Retina (tissue), 1 donor: ENCODE measurements at places on chromosomes 1 and 21.
A peak's percentile ranks its signal among the peaks of the same experiment; 100 is the strongest.

DNA sequence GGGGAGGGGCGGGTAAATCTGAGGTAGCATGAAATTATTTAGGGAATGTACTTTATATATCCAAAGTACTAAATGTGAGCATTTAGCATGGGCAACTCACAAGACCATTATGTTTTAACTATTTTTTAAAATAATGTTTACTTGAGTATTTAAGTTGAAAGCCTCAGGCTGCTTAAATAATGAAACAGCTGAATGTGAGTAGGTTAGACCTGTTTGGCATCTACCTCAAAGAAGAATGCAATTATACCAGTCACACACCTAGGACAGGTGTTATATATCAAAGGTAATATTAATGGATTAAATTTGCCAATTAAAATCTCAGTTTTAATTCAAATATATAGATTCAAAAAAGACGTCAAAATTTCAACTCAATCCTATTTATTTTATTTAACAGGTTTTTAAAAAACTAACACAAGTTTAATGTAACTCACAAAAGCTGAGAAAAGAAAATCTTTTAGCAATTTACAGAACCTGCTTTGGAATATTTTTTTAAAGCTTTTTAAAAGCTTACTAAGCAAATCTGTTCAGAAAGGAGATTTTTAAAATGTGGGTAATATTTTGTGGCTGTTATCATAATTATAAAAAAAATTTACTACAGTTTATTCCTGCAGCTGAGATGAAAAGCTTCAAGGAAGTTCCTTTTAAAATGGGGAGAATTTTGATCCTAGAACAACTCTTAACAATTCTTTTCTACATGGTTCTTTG, 104.6 kb upstream of the LBR start:
- no peak for DNase-seq

- no peak for DNase-seq
Observed at GRCh38 chr1:30909365-30910068, 959 bp upstream of the SDC3 start.

- DNase-seq: peak; percentile 57
Observed at GRCh38 chr1:10948463-10948775, 64.0 kb upstream of the TARDBP start.

DNA sequence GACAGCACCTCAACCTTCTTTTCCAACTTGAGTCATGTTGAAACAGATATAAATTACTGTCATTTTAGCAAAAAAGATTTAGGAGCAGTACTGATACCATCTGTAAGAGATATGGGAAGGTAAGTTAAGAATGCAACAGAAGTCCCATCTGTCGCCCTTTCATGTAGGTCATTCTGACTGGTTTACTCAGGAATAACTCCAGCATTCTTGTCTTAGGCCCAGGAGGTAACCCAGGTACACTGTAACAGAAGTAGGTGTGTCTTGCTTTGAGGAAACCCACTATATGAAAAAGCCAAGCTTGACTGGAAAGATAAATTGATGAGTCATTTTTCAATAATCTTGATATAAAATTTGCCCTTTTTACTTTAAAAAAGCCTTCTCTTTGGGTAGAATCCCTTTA, 35.4 kb downstream of the PGM1 start:
- no peak for DNase-seq

- DNase-seq: no peak
Observed at GRCh38 chr1:201350884-201351283, 26.6 kb downstream of the TNNT2 start.

DNA sequence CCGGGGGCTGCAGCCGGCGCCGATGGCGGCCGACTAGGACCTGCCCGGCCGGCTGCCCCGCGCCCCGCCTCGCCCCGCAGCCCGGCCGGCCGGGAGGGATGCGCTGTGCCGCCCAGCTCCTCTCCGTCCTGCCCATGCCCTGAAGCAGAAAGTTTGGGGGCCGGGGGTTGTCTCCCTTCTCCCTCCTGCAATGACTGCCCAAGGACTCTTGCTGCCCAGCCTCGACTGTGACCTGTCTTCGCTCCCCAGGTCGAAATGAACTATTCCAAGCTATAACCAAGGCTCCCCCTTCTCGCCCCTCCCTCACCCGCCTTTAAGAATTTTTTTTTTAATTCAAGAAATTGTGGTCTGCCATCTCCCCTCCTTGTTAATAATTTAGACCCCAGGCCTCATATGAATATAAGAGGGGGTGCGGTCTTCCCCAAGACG, 361 bp downstream of the TMCC2 start:
- DNase-seq: peak; percentile 79

GRCh38 chr21:29827236-29827635, 112.6 kb downstream of the GRIK1 start:
- DNase-seq: no peak

GRCh38 chr1:233734456-233734855, 120.5 kb downstream of the KCNK1 start:
- DNase-seq: no peak

GRCh38 chr1:162422662-162423375, 10.9 kb upstream of the SH2D1B start:
- DNase-seq: no peak

DNA sequence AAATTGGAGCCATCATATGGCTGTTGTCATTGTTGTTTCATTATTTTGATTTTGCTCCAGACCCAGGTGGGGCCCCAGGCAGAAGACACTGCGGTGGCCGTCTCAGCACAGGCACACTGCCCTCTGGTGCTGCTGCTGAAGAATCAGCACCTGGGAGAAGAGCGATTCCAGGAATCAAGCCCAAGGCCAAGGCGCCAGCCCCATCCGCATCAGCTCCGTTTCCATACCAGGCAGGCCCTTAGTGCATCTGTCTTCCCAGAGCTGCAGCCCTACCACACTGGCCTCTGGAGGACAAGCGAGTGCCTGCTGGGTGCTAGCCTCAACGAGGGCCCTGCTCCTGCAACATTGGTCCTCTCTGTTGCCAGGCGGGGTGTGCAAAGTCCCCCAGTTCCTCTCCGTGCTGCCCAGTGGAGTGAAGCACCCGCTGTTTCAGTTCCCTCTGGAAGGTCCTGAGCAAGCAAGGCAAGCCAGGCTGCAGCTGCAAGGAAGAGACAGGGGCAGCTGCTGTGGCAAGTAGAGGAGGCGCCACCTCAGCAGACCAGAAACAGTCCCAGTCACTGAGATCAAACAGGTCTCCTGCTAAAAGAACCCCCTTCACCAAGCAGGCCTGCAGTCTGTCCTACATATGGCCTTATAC, 5.2 kb downstream of the GRIK3 start:
- peak; percentile 37 for DNase-seq

GRCh38 chr1:208258277-208258676, 14.1 kb upstream of the PLXNA2 start:
- no peak for DNase-seq

GRCh38 chr1:207073906-207074820, 14.5 kb upstream of the C4BPB start:
- DNase-seq: no peak

- DNase-seq: no peak
Observed at GRCh38 chr1:149888999-149889289, 10.4 kb upstream of the BOLA1 start.

GRCh38 chr21:32378956-32379355, 13.9 kb downstream of the URB1 start:
- no peak for DNase-seq

GRCh38 chr1:110040548-110040947, 6.1 kb downstream of the STRIP1 start:
- no peak for DNase-seq

DNA sequence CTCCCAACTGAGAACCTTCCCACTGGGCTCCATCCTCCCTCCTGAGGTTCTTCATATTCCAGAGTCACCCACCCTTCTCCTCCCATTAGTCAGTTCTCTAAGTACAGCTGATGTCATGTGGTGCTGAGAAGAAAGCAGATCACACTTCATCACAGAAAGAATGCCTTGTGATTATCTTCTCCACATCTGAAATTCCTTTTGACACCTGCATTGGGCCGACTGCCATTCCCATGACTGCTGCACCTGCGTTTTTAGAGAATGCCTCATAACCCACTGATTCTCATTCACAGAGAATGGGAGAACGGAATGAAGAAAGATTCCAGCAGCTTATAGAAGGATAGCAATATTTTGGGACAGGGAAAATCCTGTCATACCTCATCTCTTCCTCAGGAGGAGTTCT, 14.3 kb downstream of the LEPR start:
- no peak for DNase-seq

DNA sequence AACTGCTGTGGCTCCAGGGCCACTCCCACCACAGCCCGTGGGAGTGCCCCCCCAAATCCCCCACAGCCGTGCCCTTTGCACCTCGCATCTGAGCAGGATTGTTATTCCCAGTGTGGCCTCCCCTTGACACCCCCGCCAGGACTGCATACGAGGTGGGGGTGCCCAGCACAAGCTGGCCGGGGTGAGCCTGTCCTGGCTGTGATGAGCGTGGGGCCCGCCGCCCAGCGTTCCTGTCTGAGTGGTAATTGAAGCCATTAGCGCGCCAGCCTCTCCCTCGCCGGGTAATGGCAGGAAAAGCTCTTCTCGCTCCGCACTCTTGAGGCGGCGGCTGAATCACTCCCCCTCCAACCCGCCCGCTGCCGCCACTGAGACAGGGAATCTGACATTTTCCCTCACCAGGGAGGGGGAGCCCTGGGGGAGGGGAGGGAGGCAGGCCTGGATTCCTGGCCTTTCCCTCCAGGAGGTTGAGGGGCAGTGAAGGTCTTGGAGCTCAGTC, 27.7 kb downstream of the PTPRF start:
- peak; percentile 87 for DNase-seq

GRCh38 chr1:7379441-7379971, 391.6 kb upstream of the VAMP3 start:
- DNase-seq: peak; percentile 74

DNA sequence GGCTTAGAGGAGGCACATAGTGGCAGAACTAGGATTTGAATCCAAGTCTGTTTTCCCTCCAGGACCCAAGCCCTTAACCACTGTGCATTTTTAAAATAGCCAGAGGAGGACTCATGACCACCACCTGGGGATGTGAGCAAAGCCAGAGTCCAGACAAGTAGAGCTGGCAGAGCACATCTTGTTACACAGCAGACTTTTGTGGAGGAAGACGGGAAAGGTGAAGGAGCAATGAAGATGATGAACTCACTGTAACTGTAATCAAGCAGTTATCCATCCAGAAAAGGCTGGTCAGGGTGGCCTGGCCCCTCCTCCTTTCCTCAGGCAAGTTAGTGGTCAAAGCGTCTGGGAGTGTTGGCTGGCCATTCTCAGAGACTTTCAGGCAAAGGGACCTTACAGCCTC, 50.9 kb downstream of the SLC44A3 start:
- DNase-seq: no peak

DNA sequence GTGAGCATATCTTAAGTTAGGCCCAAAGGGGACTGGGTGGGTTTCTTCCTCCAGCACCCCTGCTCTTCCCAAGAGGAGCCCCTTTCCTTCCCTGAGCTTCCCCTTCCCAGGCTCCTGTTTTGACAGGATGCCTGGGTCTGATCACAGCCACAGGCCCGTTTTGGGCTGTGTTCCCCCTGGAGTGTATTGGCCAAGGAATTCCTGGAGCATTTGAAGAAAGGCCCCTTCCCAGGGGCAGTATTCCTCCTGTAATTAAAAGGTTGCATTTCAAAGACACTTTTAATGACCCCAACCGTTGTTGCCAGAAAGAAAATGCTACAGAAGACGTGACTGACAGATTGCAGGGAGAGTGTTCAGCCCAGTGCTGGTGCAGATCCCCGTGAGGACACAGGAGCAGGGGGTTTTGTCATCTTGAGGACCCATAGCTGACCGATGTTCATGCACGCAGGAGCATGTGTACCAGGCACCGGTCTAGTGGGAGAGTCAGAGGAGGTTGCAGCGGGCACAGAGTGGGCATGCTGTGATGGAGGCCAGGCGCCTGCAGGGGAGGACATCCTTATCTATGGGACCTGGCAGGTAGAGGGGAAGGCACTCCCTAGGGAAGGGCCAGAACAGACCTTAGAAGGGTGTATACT, 19.3 kb upstream of the LBR start:
- DNase-seq: no peak

GRCh38 chr1:41898191-41898713, 20.5 kb downstream of the HIVEP3 start:
- no peak for DNase-seq

DNA sequence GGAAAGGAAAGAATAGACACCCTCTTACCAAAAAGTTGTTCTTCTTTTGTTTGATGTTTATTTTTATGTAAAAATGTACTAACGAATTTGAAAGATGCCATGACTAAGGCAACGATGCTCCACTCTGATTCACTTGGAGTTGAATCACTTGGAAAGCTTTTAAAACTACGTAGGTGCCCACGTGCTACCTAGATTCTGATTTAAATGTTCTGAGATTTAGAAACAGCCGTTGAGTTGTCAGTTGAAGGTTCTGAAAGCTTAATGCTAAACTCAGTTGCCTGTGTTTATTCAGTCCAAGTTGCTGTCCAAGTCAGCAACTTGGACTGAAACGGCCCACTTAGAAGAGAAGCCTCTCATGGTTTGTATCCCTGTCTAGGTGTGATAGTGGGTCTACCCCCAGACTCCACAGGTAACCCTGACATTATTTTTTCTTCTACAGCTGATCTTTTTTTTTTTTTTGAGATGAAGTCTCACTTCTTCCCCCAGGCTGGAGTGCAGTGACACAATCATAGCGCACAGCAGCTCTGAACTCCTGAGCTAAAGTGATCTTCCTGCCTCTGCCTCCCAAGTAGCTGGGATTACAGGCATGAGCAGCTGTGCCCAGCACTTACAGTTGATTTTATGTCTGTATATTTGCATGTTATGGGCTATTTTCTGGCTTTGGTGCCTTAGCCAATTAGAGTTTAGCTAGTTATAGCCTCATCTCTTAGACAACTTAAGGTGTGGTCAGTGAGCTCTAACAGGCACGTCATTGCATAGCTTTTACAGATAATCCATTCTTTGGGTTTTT, 1.4 kb upstream of the VAMP4 start:
- peak; percentile 9 for DNase-seq

DNA sequence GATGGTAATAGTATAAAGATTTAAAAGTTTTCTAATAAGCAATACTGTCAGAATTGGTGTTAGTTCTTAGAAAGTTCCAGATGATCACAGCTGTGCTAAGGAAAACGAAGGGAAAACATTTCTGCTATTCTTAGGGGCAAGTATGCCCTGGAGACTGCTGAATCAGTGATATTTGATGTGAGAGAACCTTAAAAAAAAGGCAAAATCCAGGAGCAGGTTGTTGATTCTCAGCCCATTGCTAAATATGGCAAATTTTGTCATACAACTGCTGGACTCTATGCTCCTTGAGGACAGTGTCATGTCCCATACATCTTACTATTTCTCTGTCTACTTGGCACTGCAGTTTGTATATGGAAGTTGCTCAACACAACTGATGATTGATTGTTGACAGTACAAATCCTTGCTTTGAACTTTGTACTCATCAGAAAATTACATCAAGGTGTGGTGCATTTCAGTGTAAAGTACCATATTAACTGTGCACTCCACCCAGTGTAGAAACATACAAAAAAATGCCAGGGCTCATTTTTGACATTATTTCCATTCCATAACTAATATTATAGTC, 10.9 kb downstream of the CRCT1 start:
- no peak for DNase-seq

- DNase-seq: no peak
Observed at GRCh38 chr1:96329121-96329520, 392.5 kb upstream of the PTBP2 start.

- DNase-seq: peak; percentile 72
Observed at GRCh38 chr1:2242814-2243725, 15.0 kb downstream of the SKI start.
